Esophagus muscularis mucosa (tissue), 4 donors: ENCODE measurements at places on chromosomes 2 and 18.
A peak's percentile ranks its signal among the peaks of the same experiment; 100 is the strongest.

DNA sequence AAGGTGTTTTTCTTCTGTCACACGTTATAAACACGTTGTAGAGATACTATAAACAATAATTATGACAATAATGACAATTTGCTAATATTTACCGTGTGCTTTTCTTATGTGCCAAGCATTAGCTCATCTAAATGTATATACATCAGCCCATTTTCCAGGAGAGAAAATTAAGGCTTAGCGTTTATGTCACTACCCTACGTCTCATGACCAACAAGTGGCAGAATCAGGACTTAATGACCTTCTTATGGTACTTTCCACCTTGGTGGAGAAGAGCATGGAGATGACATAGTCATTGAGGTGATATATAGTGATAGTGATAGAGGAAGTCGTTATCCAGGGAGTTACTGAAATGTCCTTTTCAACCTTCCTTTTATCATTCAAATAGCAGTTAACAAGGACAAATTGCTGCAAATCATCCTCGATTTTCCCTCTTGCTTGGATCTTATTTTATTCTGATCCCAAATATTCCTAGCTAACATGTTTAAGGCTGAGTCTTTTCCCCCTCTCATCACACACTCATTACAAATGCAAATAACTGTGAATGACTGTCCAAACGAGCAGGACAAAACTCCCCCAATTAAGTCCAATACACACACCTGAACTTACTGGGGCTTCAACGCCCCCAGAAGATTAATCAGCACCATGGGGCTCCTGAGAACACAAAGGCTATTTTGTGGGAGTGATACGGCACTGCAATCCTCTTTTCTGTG lies 27.3 kb downstream of the SPRED2 start:
- peak; percentile 17 for DNase-seq

GRCh38 chr2:160224060-160224459 lies 24.0 kb upstream of the ITGB6 start:
- DNase-seq: no peak

DNA sequence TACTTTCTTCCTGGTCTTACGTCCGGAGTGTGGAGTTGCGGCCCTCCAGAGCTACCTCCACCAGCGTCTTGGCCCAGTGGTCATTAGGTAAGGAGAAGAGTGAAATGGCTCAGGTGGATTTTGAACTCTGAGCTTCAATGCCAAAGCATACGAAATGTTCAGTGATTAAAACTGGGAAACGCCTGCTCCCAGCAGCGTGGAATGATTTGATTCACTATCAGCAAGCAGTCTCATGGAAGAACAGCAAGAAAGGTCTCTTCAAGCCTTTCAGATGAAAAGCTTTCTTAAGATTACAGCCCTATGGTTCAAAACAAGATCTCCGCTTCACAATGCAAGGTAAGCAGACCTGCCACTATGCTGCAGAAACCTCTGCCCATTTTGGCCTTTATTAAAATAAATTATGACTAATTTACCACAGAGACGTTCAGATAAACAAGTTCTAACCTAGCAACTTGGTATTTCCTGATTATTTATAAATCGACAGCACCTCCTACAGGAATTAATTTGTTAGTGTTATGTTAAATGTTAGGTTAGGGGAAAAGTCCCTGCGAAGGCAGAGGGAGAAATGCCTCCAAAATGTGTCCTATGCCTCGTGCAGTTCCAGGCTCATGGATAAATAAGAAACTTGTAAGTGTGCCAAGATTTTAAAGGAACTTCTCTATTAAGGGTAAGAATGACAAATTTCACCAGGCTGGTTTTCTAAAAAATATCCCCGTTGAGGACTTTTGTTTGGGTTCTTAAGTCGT lies 10.1 kb downstream of the SP9 start:
- DNase-seq: no peak

GRCh38 chr2:150847578-150847977 lies 360.1 kb upstream of the RND3 start:
- no peak for DNase-seq

DNA sequence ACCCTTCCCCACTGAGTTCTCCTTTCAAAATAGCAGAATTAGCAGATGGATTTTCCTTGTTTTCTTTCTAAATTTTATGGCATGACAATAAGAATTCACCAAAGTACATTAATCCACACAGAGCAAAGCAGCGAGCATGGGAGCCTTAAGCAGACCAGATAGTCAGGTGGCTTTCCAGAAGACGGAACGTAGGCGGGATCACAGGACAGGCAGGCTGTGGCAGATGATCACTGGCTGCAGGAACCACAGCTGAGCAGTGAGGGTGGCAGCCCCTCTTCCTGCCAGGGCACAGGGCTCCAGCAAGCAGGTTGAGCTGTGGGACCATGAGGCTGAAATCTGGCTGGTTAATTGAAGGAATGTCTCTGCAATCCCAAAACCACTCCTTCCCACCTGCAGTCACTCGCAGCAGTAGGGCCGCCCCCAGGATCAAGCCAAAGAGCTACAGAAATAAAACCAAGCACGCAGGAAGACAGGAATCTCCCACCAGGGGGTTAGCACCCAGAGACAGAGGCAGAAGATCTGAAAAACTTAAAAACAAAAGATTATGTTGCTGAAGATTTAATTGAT lies 259.9 kb downstream of the EIPR1 start:
- DNase-seq: no peak

DNA sequence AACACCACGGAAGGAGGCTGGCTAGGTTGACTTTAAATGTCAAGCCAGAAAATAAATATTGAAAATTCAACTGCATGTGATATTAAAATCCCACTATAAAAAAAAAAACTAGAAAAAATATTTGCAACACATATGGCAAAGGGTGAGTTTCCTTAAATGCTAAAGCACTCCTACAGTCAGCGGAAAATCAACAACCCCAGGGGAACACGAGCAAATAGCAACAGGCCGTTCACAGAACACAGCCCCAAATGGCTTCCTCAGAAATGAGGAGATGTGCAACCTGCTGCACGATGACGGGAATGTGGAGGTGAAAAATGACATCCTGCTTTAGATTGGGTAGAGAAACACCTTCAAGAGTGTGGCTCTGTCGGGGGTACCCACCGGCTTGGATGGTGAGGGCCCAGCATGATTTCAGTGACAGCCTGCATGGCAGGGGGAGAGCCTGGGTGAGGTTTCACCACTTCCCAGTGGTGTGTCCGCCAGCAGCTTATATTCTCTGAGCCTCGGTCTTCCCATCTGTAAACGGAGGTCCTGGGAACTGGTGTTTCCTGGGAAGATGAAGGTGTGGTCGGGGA lies 157.9 kb upstream of the GLI2 start:
- DNase-seq: no peak

- no peak for DNase-seq
These were observed 1.5 kb upstream of the INHBB start for GRCh38 chr2:120344214-120344975.

DNA sequence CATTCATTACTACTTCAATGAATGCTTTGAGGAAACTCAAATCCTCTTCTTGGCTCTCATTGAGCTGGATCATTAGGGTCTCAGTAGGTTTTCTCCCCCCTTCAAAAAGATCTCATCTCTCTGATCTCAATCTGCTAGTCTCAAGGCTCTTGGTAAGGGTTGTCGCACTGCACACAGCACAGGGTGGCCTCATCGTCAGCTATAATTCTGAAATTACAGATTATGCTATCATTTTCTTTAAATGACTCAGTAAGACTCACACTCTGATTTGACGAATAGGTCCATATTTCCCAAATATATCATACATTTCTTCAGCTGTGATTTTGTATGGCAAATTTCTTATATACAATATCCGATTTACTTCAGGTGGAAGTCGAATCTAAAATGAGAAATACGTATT lies 2.3 kb downstream of the SF3B6 start:
- DNase-seq: no peak

- no peak for DNase-seq
These were observed 31.3 kb upstream of the CNTNAP5 start for GRCh38 chr2:123993728-123994323.

GRCh38 chr18:55907453-55908175 lies 319.6 kb upstream of the TCF4 start:
- no peak for DNase-seq

DNA sequence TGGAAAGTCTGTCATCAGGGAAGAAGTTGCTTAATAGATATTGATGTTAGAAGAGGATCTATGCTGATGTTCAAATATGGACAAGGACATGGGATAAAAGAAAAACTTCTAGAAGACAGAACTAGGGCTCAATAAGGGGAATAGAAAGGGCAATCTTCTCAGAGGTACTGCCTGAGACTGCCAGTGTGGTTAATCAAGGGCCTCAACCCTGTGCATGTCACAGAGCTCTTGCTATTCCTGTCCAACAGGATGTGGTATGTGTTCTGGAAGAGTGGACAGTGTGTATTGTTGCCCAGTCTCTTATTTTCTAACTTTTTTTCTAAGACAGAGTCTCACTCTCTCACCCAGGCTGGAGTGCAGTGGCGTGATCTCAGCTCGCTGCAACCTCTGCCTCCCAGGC lies 27.8 kb upstream of the RNF125 start:
- DNase-seq: no peak

GRCh38 chr2:224191465-224191864 lies 152.4 kb upstream of the SERPINE2 start:
- DNase-seq: no peak

DNA sequence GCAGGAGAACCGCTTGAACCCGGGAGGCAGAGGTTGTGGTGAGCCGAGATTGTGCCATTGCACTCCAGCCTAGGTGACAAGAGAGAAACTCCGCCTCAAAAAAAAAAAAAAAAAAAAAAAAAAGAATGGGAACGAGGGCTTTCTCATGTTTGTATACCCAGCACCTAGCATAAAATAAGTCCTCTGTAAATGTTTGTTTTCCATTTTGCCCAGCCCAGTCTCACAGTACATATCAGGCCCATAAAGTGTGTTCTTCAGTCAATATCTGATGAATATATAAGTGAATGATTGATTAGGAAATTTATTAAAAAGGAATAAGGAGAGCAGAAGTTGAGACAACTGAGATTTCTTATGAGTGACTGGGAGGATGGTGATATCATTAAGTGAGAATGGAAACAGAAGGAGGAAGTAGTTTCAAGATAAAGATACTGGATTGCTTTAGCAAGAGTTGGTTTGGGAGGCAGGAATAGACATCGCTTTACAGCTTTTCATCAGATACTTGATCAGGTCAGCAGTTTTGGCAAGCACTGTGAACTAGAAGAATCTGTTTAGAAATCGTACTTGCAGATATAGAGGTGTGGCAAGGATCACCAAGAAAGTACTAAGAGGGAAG lies 327.5 kb downstream of the KIAA1328 start:
- DNase-seq: no peak

- DNase-seq: no peak
These were observed 109.1 kb downstream of the FIGN start for GRCh38 chr2:163626639-163627109.

GRCh38 chr2:179133016-179133415 lies 83.1 kb upstream of the CCDC141 start:
- no peak for DNase-seq

DNA sequence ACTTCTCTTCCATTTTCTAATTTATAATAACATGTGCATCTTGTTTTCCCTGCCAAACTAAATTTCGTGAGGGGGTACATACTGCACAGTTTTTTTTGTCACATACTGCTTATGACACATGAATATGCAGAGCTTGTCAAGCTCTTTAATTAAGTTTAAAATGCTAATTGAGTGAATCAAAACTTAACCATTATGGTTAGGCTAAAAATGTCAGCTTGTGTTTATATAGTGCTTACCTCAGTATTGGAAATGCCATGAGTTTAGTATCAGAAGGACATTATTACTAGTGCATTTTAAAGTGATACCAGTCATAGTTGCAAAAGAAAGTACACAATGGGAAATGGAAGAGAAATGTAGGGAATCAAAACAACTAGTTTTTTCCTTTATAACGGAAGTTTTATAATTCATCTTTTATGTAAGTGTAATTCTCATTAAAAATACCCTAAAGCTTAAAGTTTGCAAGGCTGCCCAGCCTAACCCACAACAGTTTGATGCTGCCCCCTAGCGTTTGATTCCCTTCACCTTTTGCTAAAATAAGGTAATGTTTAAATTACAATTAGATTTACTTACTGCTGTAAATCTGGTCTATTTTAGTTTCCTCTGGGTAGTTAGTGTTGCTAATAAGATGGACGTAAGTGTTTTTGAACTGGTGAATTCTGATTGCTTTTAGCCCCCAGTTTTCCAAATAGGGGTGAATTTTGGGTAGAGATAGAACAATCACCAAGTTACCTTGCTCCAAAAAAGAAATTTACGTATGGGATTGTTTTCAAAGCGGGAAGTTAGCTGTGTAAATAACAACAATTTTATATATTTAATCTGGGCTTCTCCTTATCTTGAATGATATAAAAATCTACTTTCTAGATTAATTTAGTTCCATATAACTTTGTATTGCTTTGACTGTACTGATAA lies 3.2 kb downstream of the SLC39A10 start:
- DNase-seq: no peak

GRCh38 chr2:179417436-179417949 lies 152.9 kb upstream of the SESTD1 start:
- DNase-seq: no peak

- no peak for DNase-seq
These were observed 156.2 kb upstream of the NETO1 start for GRCh38 chr18:73023975-73024374.

DNA sequence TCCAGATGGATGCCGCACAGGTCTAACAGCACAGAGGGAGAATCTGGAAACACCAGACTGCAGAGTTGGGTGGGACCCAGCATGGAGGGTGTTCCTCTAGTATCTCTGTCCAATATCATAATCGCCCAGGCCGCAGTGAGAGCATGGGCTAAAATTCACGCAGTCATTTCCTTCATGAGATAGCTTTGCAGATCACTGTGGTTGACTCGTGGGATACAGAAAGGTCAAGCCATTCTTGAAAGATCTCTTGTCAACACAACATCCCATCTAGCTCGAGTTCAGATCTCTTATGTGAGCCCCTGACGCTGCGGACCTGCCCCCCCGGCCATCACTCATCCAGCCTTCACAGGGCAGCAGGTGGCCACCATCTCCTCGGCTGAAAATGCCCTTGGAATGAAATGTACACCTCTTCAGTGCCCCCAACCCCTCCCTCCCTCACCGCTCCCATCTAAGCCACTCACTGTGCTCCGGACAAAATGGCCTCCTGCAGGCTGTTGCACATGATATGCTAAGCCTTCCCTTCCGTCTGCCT lies 45.9 kb downstream of the FOSL2 start:
- no peak for DNase-seq

DNA sequence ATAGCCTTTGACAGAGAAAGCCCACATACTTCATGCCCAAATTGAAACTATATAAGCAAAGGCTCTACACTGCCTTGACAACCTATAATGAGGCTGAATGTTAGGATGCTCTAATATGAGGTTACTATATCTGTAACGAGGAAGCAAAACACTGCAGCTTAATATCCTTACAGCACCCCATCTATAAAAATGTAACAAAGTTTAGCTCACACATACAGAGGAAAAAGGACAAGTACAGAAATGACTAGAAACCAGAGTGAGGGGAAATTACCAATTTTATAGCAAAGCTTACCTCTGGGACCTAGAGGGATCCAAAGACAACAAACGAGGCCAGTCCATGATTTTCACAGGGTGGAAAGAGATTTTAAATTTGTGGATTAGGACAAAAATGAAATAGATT lies 138.5 kb downstream of the COL4A4 start:
- no peak for DNase-seq

- no peak for DNase-seq
These were observed 58.3 kb downstream of the NFATC1 start for GRCh38 chr18:79453816-79454735.
